Fibroblast of skin of right quadriceps (primary cell): ENCODE measurements at places on chromosomes 12 and 14.
A peak's percentile ranks its signal among the peaks of the same experiment; 100 is the strongest.

DNA sequence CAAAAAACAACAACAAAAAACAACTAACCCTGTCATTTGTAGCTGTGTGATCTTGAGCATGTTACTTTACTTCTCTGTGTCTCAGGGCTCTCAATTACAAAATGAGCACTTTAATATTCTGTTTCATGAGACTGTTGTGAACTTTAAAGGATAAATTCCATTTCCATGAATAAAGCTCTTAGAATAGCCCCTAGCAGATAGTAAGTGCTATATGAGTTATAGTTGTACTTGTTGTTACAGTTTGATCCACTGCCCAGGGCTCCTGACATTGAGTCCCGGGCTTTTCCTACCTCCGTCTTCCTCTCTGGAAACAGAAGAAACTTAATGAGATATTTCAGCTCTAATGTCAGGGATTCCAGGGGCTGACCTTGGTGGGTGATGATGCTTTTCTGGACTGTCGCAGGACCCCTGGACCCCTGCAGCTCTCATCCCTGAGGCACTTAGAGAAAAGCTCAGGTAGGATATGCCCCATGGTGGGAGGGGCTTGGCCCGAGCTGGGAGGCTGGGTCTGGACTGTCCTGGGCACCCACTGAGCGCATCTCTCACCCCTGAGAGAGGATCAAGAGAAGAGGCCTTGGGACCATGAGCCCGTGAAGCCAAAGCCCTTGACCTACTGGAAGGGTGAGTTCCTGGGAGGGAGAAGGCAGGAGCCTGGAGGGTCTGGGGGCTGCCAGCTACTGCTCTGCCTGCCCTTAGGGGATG lies 5.1 kb downstream of the P3H3 start:
- no peak for DNase-seq

DNA sequence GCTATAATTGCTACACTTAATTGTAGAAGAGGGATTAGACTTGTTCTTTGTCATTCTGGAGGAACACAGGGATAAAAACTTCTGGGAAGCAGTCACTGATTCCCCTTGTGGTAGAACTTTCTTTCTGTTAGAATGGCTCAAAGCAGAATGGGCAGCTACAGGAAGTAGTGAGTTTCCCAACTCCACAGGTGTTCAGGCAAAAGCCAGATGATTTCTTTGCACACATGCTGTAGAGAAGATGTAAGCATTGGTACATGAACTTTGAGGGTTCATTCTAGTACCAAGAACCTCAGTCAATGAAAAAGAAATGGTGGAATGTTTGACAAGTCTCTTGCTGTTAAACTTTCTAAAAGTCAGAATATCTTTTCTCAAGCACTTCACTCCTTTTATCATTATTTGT lies 4.3 kb downstream of the NDUFA9 start:
- no peak for DNase-seq

DNA sequence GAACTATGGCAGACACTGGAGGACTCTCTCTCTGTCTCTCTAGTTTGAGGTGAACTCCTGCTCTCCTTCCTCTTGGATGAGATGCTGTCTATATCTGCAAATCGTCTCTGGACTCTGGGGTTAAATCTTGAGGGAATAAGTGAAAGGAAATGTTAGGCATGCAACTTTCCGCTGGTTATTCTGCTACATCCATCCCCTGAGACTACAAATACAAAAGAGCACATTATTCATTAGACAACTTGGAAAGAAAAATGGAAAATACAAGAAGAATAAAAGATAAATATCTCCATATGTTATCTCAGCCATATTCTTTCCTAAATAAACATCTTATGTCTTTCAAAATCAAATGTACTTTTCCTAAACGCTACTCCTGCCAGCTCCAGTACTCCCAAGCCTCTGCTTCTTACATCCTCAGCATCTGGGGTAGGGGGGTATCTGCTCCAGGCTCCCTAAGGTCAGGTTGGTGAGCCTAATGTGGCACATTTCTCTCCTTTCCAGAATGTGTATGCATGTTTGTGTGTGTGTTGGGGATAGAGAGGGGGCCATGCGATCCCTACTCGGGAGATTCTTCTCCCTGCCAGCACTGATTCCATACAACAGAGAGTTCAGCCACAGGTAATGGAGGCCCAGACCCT lies 102.9 kb upstream of the FSCB start:
- DNase-seq, result no peak

DNA sequence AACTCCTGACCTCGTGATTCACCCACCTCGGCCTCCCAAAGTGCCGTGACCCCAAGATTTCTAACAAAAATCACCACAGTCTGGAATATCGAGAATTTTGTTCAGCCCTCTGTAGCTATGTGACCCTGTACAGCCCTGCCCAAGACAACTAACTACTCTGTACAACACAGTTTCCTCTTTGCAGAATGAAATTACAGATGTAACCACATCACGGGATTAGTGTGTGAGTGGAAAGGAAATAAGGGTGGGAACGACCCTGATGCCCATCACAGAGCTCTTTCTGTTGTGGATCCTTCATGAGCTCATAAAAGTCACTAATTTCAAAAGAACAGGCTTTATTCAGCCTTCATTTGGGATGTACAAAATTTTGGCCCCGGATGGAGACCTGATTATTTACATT lies 50.5 kb upstream of the KRR1 start:
- no peak for DNase-seq

- DNase-seq, result no peak
These were observed 55.9 kb downstream of the ZFC3H1 start for GRCh38 chr12:71607494-71608330.

- DNase-seq, result peak; percentile 87
These were observed 1630.4 kb upstream of the SEL1L start for GRCh38 chr14:83164016-83164415.

- no peak for DNase-seq
These were observed 18.3 kb upstream of the SLC35F4 start for GRCh38 chr14:57884175-57884574.

DNA sequence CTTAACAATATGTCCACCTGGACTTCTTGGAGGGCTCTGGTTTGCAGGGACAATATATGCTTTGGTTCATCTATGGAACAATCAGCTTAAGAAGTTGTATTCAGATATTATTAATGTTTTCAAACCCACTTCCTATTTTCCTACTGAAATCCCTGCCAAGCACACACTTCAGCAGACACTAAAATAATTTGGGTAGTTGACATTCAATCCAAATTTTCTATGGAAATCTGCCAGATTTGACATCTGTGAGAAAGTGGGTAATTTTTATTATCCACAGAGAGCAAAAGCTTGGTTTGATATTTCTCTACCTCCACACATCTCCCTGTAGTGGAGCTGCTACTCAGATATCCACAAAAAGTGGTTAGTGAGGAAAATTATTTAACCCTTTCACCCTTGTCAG lies 378.8 kb upstream of the SOX5 start:
- DNase-seq, result no peak

DNA sequence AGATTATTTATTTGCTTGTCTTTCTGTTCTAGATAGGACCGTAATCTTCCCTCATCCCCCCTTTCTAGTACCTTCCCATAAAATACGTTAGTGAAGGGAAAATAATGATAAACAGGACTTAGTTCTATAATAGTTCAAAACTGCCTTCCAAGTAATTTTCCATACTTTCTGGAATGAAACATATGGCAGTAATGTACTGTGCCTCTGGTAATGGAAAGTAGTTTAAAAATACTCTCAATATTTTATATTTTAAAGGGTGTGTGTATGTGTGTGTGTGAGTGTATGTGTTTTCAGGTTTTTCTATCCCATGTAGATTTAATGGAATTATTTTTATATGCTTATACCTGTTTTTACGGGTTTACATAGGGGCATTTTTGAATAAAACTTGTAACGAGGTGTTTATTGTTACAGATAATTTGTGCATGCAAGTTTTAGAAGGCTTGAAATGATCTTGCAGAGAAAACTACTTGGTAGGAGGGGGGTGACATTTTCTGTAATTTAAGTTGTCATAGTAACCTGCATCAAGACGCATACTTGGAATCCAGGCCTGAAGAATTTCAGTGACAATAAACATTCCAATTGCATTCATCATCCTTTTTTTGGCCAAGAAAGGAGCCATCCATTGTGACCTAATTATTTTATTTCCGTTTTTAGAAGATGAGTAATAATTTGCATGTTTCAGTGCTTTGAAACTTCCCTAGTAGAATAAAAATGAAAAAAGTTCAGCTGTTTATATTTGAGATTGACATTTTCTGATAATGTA lies 38.9 kb downstream of the RASSF8 start:
- peak; percentile 97 for DNase-seq

GRCh38 chr14:35159742-35160409 lies 37.5 kb downstream of the PRORP start:
- peak; percentile 89 for DNase-seq

- DNase-seq, result no peak
These were observed 84.6 kb downstream of the SCFD1 start for GRCh38 chr14:30706704-30707103.

DNA sequence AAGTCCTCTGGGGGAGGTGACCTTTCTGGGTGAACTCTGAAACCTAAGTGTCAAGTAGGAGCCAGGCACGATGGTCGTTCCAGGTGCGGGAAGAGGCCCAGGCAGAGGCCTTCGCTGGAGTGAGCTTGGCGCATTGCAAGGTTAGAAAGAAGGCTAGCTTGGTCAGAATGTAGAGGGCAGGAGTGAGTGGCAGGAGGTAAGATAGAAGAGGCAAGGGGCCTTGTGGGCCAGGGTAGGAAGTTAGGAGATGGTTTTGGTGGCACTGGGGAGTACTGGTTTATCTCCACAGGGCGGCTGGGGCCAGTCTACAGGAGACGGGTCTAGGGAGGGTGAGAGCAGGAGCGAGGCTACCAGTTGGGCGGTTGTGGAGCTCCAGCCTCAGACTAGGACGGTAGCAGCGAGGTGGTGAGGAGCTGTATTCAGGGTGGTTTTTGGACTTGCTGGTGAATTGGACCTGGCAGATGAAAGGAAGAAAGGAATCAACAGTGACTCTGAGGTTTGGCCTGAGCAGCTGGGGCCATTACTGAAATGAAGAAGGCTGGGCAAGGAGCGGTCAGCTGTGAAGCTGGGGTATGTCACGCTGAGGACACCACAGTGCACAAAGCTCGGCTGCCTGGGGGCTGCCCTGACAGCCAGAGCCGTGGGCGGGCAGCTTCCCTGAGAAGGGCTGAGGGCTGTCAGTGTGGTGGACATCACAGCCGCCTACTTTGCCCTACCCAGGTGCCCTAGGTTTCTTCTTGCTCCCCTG lies 9.0 kb downstream of the MLXIP start:
- DNase-seq, result no peak

- peak; percentile 63 for DNase-seq
These were observed 8.9 kb downstream of the AJUBA start for GRCh38 chr14:22973217-22974032.

DNA sequence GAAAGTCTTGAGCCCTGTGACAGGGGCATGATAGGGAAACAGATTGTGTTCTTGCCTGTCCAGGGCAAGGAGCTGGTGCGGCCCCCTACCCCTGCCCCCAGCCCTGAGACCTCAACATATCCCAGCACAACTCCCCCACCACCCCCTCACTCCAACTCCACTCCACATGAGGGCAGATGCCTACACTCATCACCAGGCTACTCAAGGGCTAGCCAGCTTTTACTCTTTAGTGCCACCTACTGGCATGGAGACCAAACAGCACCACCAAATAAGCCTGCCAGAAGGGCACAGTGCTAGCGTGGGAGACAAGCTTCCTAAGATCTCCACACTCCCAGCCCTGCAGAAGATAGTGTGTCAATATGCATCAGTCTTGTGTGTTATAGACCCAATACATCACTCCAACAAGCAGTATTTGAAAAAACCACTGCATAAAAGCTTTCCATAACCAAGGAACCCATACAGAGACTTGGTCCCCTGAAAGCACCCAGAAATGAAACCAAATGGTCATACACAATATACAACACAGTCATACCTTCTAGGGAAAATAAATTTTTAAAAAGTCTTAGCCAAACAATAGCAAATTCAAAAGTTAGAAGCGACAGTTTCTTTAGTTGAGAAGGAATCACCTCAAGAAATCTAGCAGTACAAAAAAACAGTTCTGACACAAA lies 154.4 kb downstream of the KCNK10 start:
- peak; percentile 28 for DNase-seq

DNA sequence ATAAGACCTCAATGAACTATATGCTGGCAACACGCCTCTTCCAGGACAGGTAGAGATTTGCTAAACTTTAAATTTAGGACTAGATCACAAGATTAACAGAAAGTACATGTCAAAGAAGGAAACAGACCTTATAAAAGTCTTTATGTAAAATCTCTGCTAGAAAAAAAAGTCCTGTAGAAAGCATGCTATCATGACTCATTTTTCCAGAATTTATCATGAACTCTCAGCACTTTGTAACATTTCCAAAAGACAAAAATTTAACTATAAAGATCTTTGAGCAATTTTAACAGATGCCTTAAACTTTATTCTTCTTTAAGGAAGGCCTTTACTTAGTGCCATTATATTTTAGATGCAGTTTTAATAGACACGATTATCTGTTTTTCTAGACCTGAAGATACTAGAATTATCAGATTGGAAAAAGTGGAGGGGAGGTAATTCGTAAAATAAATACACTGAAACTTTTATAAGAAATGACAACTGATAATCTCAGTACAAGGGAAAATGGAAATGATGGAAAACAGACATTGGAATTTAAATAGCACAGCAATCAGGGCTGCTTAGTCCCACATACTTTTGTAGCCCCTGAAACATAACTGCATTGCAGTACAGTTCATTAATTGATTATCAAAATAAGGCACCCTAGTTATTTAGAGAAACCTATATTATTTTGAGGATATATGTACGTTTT lies 92.0 kb downstream of the TTLL5 start:
- peak; percentile 49 for DNase-seq

DNA sequence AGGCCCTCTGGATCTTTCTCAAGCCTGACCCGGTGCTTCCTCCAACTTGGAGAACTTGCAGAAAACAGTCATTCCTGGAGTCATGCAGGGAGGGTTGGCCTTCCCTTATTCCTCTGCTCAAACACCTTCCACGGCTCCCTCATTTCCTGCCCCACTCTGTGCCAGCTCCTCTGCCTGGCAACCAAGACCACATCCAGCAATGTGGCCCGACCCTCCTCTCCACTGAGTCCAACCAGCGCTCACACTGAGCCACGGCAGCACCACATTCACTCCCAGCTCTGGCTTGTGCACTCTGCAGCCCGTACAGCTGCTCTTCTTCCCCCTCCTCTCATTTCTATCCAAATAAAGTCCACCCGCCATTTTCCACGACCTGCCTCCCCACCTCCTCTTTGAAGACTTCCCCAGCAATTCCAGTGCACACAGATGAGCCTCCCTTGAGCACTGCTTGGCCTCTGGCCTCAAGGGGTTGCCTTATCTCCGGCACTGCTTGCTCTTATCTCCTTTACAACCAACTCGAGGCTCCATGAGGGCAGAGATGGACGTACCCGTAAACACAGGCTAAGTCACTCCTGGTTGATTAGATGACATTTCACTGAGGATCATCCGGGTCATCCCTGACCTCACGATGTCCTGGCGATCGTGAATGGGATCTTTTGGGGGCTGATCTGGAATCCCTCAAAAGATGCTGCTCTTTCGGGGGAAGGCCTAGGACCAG lies 5.4 kb downstream of the PGF start:
- no peak for DNase-seq

GRCh38 chr14:20602583-20602982 lies 11.4 kb upstream of the RNASE12 start:
- no peak for DNase-seq

DNA sequence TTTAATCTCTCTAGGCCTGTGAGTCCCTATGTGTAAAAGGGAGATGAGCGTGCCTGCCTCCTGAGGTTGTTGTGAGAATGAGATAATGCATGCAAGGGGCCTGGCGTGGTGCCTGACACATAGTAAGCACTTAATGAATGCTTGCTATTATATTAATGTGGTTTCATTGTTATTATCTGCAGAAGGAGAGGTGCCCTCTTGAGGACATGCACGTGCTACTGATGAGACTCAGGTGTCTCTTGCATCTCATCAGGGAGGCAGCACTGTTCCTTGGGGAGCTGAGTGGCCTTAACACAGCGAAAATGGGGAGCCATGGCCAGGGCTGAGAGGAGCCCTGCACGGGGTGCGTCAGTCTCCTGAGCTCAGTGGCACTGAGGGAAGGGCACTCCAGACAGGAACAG lies 29.9 kb upstream of the BCDIN3D start:
- peak; percentile 23 for DNase-seq
